ENCODE measurements at places on chromosomes 16 and 17.
A peak's percentile ranks its signal among the peaks of the same experiment; 100 is the strongest.

DNA sequence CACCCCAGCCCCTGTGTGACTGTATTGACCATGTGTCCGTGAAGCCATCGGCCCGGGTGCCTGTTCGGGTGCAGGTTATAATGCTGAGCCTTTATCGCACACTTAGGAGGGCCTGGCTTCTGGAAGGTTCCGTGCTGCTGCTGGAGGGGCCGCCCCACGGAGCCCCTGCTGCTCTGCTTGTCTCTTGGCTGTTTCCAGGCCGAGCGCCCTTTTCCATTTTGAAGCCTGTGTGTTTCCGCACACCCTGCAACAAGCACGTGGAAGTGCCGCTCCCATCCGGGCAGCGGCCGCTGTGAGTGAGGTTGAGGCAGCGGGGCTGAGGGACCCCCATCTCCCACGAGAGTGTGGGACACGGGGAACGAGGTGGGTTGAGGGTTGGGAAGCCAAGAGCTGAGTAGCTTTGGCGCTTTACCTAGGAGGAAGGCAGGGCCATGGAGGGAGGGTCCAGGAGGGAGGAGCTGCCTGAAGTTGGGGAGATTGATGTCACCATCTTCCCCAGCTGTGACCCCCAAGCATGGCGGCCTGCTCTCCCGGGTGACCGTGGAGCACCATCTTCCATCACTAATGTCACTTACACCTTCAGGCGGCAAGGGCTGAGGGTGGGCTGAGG, 200.1 kb upstream of the GSE1 start:
- no peak for DNase-seq

DNA sequence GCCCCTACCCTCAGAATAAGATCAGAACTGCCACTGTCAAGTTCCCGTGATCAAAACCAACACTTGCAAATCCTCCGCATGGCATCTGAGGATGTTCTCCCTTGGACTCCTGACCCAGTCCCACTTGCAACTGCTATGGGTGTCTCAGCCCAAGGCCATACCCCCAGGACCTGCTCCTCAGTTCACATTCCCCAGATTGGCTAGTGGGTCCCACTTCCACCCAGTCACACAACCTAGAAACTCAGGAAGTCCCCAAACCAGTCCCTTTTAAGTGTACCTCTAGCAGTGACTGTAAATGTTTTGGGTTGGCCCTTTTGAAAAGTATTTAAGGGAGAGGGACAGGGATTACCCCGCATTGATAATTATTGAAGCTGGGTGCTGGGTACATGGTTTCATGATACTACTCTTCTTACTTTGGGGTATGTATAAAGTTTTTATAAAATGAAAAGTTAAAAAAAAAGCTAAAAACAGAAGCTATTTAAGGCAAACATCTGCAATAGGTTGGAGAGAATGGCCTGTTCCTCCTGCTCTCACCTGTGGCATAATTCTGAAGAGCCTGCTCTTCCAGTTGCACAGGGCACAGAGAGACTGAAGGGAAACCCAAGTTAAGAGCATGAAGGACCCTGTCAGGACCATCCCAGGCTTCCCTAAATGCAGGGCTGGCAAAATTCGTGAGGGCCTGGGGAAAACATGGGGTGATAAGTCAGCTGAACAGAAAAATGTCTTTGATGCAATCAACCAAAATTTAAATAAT, 42.5 kb downstream of the ERN1 start:
- no peak for DNase-seq

DNA sequence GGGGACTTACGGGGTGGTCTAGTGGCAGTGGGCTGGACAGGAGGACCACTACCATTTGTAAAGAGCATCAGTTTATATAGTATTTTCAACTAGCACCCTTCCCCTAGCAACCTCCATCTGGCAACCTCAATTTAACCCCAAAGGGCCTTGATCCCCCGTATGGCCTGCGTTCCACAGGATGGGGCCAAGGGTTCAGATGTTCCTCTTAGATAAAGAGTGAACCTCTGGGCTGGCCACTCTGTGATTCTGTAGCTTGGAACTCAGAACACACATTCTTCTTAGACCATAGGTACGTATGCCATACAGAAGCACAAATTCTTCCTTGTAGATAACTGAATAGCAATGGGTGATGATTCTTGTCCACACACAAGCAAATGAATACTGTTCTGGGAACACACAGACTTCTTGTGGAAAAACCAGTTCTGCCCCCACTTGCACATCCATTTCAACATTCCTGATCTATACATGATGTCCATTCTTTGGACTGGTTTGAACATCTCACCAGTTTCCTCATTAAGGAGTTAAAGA, 1.9 kb upstream of the GGA2 start:
- no peak for DNase-seq

DNA sequence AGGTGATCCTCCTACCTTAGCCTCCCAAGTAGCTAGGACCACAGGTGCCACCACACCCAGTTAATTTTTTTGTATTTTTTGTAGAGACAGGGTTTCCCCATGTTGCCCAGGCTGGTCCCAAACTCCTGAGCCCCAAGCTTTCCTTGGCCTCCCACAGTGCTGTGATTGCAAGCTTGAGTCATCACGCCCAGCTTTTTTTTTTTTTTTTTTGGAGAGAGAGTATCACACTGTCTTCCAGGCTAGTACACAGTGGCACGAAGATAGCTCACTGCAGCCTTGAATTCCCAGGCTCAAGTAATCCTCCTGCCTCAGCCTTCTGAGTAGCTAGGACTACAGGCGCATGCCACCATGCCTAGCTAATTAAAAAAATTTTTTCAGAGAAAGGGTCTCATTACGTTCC, 27.2 kb downstream of the HEATR9 start:
- no peak for DNase-seq

GRCh38 chr17:11336290-11336689, 95.3 kb downstream of the SHISA6 start:
- DNase-seq: no peak

DNA sequence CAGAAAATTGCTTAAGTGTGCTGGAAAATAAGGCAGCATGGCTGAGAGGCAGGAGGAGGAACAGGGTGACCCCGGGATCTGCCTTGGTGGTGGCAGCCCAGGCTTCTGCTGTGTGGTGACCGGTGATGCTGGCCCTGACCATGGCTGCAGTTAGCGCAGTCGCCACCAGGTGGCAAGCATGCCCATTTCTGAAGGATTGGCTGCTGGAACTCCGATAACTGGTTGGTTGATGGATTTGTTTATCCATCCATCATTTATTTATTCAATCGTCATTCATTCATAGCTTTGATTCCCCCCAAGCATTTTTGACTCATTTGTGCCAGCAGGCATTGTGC, 29.1 kb upstream of the ITGA3 start:
- DNase-seq: peak; percentile 82

- no peak for DNase-seq
Observed at GRCh38 chr16:12255473-12255872, 278.9 kb downstream of the SNX29 start.

GRCh38 chr17:62062302-62062701, 2.8 kb downstream of the MED13 start:
- no peak for DNase-seq

DNA sequence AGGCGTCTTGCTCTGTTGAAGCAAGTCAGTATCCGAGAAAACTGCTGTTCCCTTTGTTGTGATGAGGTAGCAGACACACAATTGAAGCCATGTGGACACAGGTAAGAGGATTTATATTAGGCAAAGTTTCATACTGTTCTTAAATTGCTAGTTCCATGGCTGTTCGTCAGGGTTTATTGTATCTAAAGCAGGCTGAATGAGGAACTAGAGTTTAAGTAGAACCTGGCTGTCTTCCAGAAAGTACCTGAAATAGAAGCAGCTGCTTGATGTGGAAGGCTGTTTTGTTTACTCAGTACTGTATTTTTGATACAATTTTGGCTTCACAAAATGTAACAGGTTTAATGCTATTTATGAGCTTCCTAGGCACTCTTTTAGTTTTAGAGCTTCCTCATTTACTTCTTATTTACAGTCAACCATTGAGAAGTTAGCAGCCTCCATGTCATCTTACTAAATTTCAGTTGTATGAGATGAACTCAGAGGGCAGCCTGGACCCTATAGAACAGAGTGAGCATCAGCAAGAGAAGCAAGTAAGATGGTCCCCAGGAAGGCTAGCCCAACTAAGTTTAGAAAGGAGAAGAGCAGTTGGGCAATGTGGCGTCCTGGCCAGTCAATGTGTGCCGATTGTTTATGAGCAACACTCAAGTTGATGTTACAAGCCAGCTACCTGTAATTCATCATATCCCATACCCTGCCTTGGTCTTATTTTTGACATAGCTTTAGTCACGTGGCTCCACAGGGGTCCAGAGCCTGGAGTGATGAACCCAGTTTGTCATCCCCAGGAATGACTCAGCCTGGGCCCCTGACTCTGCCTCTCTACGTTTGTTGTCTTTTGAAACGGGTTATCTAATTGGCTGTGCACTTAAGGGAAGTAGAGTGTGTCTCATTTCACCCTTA, 9.7 kb upstream of the ARL2BP start:
- DNase-seq: no peak

DNA sequence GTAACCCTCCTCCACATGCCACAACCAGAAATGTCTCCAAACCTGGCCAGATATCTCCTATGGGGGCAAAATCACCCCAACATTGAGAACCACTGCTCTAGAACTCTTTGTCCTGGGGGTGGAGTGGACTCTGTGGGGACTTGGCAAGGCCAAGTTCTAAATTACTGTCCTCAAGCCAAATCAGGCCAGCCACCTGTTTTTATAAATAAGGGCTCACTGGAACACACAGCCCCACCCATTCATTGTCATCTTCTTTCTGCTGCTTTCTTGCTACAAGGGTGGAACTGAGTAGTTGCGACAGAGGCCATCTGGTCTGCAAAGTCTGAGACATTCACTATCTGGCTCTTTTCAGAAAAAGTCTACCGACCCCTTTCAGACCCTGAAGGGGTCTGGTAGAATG, 26.8 kb upstream of the TMEM220 start:
- no peak for DNase-seq

DNA sequence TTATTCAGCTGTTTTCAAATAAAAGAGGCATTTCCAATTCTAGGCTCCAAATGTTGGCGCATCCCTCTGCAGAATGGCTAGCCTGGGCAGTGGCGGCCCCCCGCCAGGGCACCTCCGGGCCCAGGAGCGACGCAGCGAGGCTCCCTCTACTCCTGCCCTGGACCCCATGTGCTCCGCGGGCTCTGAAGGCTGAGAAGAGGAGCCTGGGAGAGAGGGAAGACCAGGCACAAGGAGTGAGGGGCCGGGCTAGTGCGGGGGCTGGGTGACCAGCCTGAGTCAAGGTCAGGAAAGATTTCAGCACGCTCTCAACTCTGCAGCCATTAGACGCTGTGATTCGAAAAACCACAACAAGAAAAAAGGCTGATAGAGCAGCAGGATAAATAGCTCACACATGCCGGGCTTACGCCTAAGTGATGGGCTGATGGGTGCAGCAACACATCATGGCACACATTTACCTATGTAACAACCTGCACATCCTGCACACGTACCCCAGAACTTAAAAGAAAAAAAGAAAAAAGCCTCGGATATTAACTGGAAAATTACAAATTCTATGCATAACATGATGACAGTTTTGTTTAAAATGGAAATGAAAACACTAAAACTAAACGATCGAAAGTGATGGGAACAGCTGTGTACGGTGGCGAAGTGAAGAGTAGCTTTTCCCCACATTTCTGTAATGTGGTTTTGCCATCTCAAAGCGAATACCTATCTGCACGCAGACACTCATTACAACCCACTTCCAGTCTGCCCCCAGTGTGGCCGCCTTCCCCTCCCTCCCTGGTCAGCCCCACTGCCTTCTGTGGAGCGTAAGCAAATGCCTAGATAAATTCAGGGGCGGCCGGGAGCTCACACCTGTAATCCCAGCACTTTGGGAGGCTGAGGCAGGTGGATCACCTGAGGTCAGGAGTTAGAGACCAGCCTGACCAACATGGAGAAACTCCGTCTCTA, 44.4 kb downstream of the MAP1LC3B start:
- no peak for DNase-seq

- peak; percentile 91 for DNase-seq
Observed at GRCh38 chr17:32006957-32007462, at the start of gene LRRC37B. Gene LRRC37B (plus strand): TSS chr17:32007383. CDS start chr17:32021393, 14,010 bp downstream.

DNA sequence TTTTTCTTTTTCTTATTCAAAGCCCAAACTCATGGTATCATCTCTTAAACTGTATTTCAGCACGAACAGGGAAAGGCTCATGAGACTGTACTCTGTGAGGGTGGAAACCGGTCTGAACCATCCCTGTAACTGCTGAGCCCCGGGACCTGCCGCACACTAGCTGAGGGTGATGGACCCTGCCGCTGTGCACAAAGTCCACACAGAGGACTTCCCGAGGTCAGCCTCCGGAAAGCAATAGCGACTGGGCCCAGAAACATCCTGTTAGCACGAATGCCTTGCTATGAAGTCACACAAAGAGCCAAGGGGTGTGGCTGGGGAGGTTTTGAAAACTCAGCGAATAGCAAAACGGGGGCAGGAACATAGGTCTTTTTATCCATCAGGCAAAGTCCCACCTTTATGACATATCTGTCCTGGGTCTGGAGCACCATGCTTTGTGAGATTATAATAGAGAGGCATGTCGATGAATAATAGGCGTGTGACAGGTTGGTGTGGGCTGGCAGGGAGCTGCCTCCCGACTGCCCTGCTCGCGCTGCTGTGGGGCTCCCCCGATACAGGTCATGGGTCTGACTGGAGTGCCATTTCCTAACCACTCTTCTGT, 33.4 kb downstream of the CDK5R1 start:
- peak; percentile 70 for DNase-seq

- no peak for DNase-seq
Observed at GRCh38 chr16:27600381-27600780, 50.4 kb downstream of the KATNIP start.

DNA sequence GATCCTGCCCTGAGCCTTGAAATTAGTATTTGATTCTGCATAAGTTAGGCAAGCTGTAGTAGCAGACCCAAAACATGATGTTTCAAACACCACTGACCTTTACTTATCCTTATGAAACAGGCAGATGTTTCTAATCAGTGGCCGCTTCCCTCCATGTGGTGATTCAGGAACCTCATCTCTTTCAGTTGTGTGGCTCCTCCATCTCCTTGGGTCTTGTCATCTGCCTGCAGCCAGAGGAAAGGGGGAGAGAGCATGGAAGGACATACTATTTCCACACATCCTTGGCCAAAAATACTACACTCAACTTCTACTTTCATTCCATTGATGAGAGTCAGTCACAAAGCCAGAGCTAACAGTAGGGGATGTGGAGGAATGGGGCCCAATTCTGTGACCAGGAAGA, 41.6 kb upstream of the IRX6 start:
- no peak for DNase-seq

- no peak for DNase-seq
Observed at GRCh38 chr17:82243648-82244412, 15.0 kb downstream of the SLC16A3 start.

DNA sequence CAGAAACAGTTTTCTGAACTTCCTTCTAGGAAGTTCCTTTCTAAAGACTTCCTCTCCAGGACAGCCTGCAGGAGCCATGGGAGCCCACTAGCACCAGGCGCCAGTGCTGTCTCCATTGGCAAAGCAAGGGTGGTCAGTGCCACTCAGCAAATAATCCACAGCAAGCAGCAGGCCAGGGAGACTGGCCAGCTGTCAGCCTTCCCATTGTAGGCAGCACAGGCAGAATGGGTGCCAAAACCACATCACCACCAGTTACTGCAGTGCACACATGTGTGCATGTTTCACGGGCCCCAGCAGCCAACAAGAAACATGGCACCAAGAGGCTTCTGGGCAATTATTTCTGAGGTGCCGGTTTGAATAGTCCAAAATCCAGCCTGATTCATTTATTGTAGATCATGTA, 26.7 kb downstream of the DNASE1 start:
- no peak for DNase-seq

All from CD4-positive, alpha-beta T cell treated with Interleukin-10 for 1 hour (primary cell).